Stimulated activated CD8-positive, alpha-beta memory T cell treated with anti-CD3 and anti-CD28 coated beads, Interleukin-15, amount 100 ng/mL, for 1 hour (primary cell): ENCODE measurements at places on chromosomes 6 and 20.

DNA sequence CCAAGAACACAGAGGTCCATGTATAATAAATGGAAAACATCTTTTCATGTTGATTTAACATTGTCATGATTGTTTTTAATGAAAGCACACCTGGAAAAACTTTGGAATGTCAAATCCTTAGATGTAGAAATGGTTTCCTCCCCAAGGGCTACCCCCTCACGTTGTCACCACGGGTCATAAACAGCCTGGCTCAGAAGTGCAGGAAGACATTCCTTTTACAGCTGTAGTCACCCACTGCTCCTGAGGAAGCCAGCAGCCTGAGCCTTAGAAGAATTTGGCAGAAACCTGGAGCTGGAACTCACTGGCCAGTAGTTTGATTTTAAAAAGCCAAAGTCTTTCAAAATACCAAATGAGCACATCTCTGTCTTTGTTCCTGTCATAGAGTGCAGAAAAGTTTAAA lies 23.7 kb downstream of the ADGRF5 start:
- DNase-seq = no peak

DNA sequence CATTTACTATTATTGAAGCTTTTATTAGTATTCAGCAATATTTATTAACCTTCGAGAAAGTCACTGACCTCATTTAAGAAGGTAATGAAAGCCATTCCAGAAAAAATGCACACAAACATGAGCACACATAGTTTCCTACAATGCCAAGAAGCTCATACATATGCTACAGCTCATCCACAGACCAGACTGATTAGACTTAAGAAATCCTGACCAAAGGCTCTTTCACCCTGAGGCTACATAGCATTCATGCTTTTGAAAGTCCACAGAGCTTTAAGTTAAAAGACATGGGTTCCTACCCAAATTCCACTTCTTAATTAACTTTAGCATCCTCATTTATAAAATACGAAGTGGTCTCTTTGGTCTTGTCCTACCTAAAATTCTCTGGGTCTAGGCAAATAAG lies 430.4 kb downstream of the TBC1D32 start:
- DNase-seq = no peak

GRCh38 chr20:33846291-33846935 lies 35.3 kb downstream of the CHMP4B start:
- no peak for DNase-seq

GRCh38 chr6:159137676-159138075 lies 31.5 kb upstream of the FNDC1 start:
- DNase-seq = no peak

DNA sequence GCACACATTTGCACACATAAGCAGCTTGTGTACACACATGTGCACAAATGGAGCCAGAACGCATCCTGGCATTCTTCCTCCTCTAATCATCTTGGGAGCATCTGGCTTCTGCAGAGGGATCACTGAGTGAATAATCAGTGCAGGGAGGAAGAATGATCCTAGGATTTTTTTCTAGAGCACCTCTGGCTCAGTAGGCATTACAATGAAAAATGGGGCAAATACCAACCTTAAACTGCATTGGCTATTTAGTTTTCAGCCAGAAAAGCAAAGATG lies 205.7 kb upstream of the TCF21 start:
- DNase-seq = no peak

DNA sequence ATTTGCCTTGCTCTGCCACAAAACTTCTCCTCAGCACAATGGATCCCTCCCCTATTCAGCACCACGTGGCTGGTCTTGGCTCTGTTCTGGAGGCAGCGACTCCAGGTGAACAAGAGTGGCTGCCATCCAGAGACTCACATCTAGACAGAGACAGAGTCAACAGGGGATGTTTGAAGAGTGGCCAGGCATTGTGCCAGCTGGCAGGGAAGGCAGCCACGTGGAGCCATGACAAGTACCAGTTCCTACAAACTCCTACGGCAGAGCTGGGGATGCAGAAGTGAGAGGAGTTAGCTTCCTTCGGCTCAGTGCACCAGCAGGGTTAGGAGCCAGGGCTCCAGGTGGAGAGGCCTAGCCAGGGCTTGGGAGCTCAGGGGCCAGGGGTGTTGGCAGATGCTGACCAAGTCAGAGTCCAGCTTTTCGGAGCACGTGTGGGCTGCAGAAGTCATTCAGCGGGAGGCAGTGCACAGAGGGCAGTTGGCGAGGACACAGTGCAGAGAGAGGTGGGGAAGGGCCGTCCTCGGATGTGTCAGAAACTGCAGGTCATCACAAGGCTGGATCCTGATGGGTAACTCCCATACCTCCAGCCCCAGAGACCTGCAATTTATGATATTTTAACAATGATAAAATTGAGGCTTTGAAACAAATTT lies 171.7 kb upstream of the PDE10A start:
- no peak for DNase-seq
